ENCODE measurements at places on chromosomes 6 and 20. TPM values are rescaled to one million over a fixed set of nuclear protein-coding genes. Genes with fewer than 3 reads are reported as not detected.

DNA sequence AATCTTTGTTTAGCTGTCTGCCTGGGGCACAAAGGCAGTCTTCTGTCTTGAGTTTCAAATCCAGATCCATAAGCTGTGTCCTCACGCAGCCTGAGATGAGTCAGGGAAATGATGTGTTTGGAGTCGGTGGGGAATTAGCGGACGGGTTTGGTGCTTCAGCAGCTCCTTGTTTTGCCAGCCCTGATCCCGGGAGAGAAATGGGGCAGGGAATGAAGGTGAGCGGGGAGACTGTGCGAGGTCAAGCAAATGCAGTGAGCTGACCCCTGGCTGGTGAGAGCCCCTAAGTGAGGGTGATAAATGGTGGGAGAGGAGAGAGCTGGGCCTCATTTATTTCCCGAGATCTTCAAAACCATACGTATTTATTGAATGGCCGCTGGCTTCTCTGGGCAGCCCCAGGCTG, 21.6 kb downstream of the DUSP22 start:
- no peaks in the 10 kb centered on the region for H3K27me3 ChIP-seq
- no peaks in the 10 kb centered on the region for H3K4me1 ChIP-seq
- no peaks in the 10 kb centered on the region for H3K36me3 ChIP-seq
- H3K27ac ChIP-seq = no peak overlapping the region
- DNase-seq = no peak
- no peak overlapping the region for H3K4me3 ChIP-seq

GSTA3 gene
- total RNA-seq = not detected

ZNF311 gene
- total RNA-seq = not detected

ELOVL4 gene
- 9.6 TPM for total RNA-seq
